ENCODE measurements at places on chromosomes 1 and 21.

DNA sequence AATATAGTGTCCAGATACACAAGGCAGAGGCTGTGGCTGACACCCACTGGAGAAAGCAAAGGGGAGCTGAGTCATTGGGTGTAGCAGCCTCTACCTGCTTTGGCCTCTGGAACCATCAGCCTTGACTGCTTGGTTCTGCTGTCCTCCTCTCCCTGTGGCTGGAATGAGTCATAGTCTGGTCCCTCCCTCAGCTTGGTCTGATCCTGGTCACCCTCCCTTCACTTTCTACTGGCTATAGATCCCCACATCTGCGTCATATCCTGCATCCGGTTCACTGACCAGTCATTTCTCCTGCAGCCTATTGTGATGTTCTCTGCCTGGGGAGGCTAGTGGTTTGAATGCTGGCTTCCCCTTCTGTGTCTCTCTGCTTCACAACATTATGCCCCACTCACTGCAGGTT, 372.8 kb upstream of the DAB1 start:
- no peak for DNase-seq

GRCh38 chr1:32447469-32448185, 17.2 kb upstream of the ZBTB8B start:
- DNase-seq = peak; percentile 55

- peak; percentile 23 for DNase-seq
These were observed 56.2 kb downstream of the LACTBL1 start for GRCh38 chr1:22916471-22916820.

DNA sequence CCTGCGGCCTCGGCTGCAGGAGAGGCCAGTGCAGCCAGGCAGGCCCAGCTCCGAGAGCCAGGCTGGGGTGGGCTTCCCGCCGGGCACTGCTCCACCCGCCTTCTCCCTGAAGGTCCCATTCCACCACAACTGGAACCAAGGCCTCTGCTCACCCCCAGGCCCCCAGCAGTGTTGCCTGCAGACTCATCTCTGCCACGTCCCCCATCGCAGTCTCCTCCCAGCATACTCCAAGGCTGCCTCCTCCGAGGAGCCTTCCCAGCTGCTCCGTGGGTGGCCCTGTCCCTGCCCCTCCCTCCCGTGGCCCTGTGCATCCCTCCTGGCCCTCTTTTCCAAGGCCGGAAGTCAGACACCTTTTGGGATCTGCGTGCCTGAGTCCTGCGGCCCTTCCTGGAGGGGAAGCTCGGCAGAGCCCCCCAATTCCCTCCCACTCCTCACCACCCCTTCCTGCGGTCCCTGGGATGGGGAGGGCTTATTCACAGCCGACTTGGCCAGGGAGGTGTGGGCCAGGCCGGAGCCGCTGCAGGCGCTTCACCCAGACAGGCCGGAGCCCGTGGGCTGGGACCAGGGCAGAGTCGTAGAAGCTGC, 47.6 kb downstream of the SLX9 start:
- DNase-seq = no peak

DNA sequence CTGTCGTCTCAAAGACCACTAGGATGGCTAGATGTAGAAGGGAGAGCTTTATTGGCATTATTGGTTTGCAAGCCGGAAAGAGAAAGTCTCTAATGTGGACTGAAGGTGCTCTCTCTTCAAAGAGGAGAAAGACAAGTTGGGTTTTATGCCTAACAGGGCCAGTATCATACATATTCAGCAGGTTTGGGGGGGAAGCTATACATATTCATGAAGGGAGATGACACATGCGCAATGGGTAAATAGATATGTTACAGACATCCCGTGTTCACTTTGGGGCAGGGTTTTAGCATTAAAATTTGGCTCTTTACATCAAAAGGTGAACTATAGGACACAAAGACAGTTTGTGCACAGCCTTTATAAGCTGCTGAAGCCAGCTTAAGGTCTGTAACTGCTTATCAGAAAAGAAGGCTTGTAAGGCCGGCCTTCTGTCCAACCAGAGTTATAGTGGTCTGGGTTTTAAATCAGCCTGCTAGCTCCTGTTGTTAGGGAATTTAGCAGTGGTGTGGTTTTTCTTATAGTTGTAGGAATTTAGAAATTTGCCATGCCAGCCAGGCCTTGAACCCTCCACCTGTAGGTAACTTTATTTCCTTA, 46.5 kb upstream of the LRRN2 start:
- no peak for DNase-seq

- no peak for DNase-seq
These were observed 331.9 kb downstream of the AJAP1 start for GRCh38 chr1:4986306-4986705.

DNA sequence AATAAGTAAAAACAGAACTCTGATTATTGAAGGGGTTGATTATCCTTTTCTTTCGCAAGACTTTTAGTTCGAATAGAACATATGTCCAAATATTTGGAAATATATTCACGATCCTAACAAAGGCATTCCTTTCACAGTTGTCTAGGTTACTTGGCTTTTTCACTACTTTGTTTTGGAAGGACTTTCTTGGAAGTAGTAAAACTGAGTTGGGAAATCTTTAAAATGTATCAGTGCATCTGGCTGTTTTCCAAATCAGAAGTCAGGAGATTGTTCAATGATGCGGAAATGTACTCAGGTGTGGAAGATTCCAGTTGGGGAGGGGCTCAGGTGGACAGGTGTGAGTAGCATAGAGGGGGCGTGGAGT, 67.1 kb downstream of the SH3BGR start:
- DNase-seq = no peak

DNA sequence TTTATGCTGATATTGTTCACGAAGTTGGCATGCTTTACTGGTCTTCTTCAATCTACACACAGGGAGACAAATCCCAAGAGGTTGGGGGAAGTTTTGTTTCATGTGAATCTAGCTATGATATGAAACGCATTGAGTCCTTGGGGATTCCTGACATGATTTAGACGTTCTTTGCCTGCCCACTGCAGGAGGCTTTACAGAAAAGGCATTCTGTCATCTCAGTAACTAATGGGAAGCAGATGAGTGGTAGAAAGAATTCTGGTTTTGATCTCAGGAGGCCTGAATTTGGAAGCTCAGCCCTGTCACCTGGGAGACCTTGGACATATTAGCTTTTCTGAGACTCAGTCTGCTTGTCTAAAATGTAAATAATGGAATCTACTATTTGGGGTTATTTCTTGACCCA, 383.0 kb upstream of the NFIA start:
- DNase-seq = no peak

GRCh38 chr21:46621457-46622182, 13.9 kb upstream of the PRMT2 start:
- no peak for DNase-seq

GRCh38 chr1:176829261-176829660, 335.3 kb downstream of the ASTN1 start:
- DNase-seq = no peak

GRCh38 chr1:222454186-222454585, 93.7 kb downstream of the HHIPL2 start:
- DNase-seq = no peak

GRCh38 chr1:45393718-45394302, 53.6 kb upstream of the MUTYH start:
- DNase-seq = no peak

GRCh38 chr1:207848234-207848633, 62.7 kb downstream of the CD34 start:
- DNase-seq = no peak

- no peak for DNase-seq
These were observed 181.1 kb downstream of the LRRC40 start for GRCh38 chr1:70024272-70024671.

- no peak for DNase-seq
These were observed 4.5 kb downstream of the CFHR3 start for GRCh38 chr1:196779093-196779492.

- no peak for DNase-seq
These were observed 4.3 kb upstream of the FCRL3 start for GRCh38 chr1:157704878-157705277.

DNA sequence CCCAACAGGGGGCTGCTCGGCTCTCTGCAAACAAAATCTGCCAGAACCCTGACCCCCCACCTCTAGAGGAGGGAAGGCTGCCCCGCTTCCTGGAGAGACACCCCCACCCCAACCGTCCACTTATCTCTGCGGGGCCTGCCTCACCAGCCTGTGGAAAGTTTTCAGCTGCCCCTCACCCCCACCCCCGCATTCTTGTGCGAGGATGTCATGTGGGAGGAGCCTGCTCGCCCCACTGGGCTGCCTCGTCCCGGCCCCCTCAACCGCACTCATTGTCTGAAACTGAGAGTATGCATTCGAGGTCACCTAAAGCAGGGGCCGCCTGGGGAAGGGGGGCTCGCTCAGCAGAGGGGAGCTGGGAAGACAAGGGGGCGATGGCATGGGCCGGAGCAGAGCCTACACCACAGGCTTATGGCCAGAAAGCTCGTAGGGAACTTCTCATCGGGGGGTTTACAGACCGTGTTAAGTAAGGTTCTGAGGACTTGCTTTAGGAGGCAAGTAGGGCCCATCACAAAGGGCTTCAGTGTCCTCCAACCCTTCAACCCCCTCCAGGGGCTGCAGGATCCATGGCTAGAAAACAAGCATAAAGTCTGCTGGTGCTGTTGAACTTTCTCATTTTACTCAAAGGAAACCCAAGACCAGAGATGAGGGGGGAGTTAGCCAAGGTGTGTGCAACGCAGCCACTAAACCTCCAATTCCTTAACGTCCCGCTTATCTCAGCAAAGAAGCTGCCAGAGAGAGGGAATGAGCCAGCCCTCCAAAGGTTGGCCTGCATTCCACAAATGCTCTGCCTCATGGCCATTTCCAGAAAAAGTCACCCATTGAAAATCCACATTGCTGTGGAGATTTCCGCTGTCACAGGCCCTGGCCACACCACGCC, 9.4 kb downstream of the EPHA2 start:
- peak; percentile 89 for DNase-seq

GRCh38 chr1:18808550-18808949, 50.9 kb downstream of the TAS1R2 start:
- DNase-seq = no peak

DNA sequence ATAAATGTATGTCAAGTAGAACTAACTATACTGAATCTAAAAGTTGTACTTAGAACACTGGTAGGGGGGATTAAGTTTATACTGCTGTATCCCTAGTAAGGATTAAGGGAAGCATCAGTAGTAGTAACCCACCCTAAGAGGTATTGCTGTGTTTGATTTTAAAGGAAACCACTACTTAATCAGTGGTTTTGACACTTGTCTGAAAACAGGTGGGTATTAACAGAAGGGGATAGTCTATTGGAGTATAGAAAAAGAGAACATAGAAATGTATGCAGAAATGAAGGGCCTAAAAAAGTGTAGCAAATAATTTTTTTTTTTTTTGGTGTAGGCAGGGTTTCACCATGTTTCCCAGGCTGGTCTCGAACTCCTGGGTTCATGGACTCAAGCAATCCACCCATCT, 2.2 kb downstream of the MIGA1 start:
- DNase-seq = no peak

DNA sequence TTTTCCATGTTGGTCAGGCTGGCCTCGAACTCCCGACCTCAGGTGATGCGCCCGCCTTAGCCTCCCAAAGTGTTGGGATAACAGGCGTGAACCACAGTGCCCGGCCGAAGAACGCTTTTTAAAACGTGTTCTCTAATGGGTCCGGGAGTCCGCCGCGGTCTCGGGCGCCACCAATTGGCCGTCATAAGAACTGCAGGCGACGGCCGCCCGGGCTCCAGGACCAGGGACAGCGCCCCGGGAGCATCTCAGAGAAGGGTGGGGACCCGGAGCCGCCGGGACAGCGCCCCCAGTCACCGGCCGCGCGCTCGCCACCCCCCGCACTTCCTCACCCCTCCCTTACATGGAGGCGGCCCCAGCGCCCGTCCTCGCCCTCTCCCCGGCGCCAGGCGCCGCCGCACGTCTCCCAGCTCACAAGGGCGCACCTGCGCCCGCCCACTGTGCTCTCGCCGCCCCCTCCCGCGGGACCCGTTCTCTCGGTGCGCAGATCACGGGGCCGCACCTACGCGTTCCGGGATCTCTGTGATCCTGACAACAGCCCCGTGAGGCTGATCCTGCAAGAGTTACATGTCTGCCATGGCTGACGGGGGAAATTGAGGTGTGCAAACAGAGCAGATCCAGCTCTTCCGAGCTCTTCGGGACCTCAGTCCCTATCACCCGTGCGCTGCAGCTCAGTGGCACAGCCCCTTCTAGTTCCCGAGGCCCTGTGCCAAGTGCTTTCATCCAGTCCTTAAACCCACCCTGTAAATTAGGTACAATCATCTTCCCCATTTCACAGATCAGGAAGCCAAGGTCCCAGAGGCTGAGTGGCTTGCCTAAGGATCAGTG, 9.8 kb downstream of the RAP1GAP start:
- peak; percentile 54 for DNase-seq

- DNase-seq = peak; percentile 51
These were observed 91.2 kb downstream of the SLC45A1 start for GRCh38 chr1:8409106-8409505.

DNA sequence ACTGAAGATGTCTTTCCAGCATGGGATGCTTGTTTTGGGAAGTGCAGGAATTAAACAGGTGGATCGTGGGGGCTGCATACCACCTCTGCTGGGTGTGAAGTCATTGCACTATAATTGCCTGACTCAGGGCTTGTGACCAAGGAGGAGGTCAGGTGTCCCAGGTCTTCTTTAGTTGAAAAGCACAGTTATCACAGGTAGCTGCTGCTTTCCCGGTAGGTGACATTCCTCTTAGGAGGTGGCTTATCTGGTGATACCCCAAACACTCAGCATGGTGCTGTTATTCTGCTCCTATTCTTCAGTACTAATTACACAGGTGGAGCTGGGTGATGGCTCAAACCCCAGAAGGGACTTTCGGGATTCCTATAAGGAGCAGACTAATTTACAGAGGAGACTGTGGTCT, 320.3 kb upstream of the PLXNA2 start:
- no peak for DNase-seq

All from myocyte (in vitro differentiated cells).